ENCODE measurements at places on chromosomes 2 and 18.

GRCh38 chr18:23453680-23454058 is 582 bp downstream of the RIOK3 start:
- no peak for DNase-seq

DNA sequence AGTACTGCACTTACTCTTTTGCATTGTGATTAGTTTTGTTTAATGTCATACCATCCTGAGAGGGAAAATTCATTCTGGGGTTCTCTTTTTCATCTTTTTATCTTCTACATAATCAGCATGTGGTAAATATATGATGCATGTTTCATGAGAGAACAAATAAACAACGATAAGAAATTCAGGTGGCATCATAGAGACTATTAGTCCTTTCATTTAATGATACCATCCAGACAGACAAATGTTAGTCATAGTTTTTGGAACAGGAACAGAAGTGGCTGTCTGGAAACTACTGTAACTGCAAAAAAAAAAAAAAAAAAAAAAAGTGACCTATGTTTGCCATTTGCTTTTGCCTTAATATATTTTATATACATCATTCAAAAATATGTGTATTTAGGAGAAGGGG is 761.0 kb downstream of the EPHA4 start:
- DNase-seq: no peak

- no peak for DNase-seq
Measured at GRCh38 chr2:154343282-154343681, 355.2 kb upstream of the KCNJ3 start.

GRCh38 chr2:147051248-147051647 is 793.6 kb upstream of the ACVR2A start:
- no peak for DNase-seq

DNA sequence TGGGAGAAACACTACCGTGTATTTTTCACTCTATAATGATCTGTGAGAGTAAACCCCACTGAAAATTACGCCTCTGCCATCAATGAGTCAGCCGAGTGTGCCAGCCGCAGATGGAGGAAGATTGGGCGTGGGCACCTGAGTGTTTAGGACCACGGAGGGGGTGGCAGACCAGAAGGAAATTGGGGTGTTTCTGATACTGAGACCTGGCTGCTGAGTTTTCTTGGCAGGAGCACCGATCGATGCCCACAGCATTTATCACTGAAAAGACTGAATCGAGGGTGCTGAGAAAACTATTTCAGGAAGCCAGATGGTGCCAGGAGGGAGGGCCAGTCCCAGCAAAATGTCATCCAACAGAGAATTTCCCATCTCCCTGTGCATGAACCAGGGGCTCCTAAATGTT is 91.9 kb upstream of the TPO start:
- no peak for DNase-seq

DNA sequence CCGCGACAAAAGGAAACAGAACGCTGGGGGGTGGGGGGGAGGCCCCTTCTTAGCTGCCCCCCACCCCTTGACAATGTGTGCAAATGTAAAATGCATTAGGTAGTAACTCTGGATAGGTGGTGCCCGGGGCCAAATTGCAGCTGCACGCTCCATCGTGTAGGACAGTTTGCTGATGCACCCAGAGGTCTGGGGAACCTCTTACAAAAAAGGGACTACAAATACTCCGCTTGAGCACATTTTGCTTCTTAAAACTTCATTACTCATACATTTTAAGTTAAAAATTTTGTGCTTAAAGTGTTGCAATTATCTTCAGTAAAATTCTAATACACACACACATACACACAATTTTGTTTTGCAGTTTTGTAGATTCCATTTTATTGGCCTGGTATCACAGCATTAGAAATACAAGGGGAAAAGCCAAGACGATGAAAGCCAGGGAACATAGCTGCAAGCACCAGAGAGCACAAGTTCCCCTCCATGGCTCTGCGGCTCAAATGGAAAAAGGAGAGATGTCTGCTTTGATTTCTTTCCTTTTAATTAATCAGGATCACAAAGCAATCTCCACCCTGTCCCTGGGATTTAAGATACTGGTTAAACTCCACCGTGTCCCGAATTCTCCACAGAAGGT is 582.1 kb downstream of the ZEB2 start:
- no peak for DNase-seq

DNA sequence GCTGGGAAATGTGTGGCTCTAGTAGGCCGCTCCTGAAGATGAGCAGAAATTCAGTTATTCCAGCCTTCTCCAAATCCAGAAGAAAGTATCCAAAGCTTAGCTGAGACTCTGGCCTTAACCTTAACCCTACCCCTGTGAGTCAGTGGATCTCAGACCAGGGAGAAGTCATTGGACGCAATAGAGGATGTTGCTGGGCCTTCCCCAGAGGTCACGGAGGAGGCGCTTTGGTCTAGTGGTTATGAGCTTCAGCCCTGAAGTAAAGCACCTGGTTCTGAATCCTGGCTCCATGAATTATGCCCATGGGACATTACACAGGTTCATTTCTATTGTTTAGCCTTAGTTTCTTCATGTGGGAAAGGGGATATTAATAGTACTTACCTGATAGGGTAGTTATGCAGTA is 24.0 kb downstream of the PKDCC start:
- DNase-seq: no peak

DNA sequence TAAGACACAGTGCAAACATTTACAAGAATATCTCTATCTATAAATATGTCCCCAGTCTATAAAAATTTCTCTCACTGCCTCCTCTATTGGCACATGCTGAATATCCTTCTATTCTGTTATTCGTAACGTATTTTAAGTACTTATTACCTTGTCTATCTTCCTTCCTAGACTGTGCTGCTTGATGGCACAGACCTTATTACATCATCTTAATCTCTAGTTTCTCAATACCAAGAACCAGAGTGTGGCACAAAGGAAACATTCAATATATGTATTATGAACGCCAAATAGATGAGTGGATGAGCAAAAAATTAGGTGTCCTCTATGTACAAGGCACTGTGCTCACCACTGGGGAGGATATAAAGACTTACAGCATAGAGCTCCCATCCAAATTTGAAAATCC is 282.8 kb downstream of the NBAS start:
- peak; percentile 3 for DNase-seq

GRCh38 chr18:26267357-26267930 is 41.2 kb downstream of the TAF4B start:
- DNase-seq: no peak

DNA sequence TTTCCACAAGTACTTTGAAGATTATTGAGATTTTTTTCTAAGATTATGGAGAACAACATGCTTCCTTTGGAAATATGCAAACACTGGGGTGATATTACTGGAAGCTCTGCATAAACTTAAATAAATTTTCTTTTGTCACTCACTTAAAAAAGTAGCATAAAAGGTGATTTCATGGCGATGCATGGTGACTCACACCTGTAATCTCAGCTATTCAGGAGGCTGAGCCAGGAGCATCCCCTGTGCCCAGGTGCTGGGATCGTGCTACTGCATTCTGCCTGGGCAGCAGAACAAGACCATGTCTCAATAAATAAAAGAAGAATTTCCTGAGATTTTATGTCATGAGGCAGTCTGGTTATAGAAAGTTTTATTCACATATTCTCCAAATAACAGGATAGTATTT is 679.1 kb upstream of the CDH2 start:
- DNase-seq: no peak

DNA sequence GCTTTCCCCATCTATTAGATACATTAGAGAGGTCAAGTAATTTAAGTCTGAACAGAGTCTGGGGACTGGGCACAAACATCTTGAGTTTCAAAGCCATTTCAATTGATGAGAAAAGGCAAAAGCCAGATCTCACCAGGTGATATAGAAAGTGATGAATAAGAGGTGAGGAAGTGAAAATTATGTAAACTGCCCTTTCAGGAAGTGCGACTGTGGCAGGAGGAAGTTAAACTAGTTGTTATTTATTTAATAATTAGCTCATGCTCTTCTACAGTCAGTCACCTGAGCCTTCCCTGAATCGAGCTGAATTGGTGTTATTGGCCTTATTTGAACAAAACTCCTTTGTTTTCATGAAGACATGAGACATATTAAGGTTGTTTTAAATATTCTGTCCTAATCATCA is 115.1 kb downstream of the CDH20 start:
- no peak for DNase-seq

DNA sequence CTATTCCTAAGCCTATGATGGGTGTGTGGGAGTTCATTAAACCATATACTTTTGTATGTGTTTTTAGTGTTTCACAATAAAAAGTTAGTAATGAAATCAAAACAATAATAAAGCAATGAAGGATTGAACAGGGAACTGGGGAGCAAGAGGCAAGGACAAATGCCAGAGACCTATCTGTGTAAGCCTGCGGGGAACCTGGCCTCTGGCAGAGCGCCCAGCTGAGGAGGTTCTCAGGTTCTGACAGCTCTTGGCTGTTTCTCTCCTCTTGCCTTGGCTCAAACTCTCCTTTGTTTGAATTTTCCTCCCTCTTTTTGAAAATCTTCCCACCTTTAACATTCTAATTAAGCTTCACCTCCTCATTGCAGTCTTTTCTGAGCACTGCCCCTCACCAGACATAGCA is 200.0 kb upstream of the NCKAP5 start:
- no peak for DNase-seq

DNA sequence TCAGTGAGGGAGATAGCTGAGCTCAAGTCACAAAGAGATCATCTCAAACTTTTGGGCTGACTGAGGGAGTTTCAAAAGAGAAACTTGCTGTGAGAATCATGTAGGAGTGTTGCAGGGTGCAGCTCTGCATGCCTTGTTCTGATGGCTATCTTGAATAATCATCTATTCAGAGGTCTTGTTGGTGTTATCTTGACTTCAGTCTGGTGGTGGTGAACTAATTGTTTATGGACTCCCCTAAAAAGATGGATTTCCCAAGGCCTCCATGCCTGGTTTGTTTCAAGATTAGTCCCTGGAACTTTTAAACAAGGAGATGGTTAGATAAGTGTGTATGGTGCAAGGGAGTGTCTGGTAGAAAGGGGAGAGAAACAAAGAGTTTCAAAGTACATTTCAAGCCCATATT is 29.8 kb downstream of the SLC39A6 start:
- no peak for DNase-seq

DNA sequence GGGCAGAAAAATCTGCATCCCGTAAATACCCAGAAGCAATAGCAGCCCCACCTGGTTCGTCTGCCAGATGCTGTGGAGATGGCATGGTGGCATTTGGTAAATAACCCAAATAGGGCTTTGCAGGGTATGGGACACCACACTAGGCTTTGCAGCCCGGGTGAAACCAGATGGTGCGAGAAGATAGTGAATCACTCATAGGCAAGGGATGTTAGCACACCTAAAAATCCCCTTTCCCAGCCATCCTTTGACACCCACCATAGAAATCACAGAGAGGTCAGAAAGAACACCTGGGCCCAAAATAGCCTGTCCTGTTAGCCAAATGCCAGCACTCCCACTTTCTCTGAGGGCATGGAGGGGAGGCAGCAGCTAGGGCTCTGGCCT is 47.6 kb downstream of the BCL11A start:
- DNase-seq: no peak

- no peak for DNase-seq
Measured at GRCh38 chr2:205708231-205708631, 25.9 kb downstream of the NRP2 start.

- DNase-seq: no peak
Measured at GRCh38 chr2:37705191-37705590, 33.7 kb upstream of the CDC42EP3 start.

DNA sequence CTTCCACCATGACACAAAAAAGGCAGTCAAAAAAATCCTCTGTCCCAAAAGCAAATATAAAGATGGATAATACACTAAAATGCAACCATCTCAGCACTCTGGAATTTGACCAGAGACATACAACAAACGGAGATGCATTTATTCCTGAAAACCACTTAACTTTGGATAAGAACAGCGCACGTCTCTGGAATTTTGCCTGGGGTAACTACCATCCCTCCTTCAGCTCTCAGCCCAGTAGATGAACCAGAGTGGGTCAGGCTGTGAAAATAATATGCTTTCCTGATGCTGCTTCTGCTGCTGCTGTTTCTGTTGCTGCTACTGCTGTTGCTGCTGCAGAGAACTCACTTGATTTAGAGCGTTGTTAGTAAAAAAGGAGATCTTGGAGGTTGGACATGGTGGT is 133.8 kb upstream of the ACVR2A start:
- no peak for DNase-seq

- no peak for DNase-seq
Measured at GRCh38 chr2:218000136-218000535, 2.7 kb downstream of the TNS1 start.

GRCh38 chr2:177535958-177536504 is 143.5 kb downstream of the AGPS start:
- no peak for DNase-seq

DNA sequence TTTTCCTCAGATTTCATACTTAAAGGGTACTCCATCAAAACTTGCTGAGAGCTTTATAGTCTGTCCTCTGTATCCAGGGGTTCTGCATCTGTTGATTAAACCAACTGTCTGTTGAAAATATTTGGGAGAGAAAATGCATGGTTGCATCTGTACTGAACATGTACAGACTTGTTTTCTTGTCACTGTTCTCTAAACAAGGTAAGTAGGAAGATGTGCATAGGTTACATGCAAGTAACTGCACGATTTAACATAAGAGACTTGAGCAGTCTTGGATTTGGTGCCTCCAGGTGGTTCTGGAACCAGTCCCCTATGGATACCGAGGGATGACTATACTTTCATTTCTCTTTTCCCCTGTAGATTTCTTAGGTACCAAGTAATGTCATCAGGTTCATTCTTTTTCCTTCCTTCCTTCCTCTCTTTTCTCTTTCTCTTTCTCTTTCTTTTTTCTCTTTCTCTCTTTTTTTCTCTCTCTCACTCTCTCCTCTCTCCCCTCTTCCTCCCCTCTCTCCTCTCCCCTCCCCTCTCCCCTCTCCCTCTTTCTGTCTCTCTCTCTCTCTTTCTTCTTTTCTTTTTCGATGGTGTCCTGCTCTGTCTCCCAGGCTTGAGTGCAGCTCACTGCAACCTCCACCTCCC is 23.2 kb downstream of the ADNP2 start:
- no peak for DNase-seq

GRCh38 chr2:112095681-112096080 is 40.6 kb downstream of the TMEM87B start:
- no peak for DNase-seq

- DNase-seq: no peak
Measured at GRCh38 chr2:168300460-168300859, 53.1 kb upstream of the STK39 start.

GRCh38 chr2:4354678-4355077 is 651.3 kb downstream of the DCDC2C start:
- DNase-seq: no peak

- DNase-seq: no peak
Measured at GRCh38 chr2:214547931-214548330, 137.1 kb downstream of the VWC2L start.

GRCh38 chr2:218997731-218998130 is 4.5 kb upstream of the CRYBA2 start:
- DNase-seq: no peak

GRCh38 chr2:230865307-230865765 is 594 bp downstream of the ITM2C start:
- no peak for DNase-seq

GRCh38 chr2:97646977-97647376 is 1.1 kb downstream of the COX5B start:
- DNase-seq: no peak

- no peak for DNase-seq
Measured at GRCh38 chr2:187495324-187495723, 47.3 kb upstream of the CALCRL start.
